ENCODE measurements at places on chromosomes 6 and 20.
A peak's percentile ranks its signal among the peaks of the same experiment; 100 is the strongest.

GRCh38 chr20:50175938-50176933, 14.4 kb upstream of the CEBPB start:
- no peak for DNase-seq

DNA sequence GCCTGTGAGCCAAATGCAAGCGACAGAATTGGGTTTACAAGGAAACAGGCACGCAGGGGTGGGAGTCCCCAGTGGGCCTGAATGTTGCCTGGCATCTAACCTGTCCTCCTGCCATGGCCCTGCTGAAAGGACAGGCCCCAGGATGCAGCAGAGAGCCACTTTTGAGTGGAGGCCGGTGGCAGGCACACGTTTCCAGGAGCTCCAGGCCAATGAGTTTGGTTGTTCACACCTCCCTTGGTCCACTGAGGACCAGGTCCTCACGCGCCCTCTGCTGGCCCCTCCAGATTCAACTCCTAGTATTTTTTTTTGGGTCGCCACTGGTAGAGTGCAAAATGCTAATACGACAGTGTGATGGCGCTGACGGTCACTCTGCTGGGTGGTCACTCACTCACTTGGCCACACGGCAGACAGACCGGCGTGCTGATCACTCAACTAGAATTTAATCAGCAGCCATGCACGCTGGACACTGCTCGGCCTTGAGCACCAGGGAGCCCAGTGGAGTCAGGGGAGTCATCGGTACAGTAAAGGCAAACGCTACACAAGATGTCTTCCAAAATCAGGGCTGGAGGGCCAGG, 81.7 kb upstream of the NFATC2 start:
- DNase-seq: peak; percentile 41

DNA sequence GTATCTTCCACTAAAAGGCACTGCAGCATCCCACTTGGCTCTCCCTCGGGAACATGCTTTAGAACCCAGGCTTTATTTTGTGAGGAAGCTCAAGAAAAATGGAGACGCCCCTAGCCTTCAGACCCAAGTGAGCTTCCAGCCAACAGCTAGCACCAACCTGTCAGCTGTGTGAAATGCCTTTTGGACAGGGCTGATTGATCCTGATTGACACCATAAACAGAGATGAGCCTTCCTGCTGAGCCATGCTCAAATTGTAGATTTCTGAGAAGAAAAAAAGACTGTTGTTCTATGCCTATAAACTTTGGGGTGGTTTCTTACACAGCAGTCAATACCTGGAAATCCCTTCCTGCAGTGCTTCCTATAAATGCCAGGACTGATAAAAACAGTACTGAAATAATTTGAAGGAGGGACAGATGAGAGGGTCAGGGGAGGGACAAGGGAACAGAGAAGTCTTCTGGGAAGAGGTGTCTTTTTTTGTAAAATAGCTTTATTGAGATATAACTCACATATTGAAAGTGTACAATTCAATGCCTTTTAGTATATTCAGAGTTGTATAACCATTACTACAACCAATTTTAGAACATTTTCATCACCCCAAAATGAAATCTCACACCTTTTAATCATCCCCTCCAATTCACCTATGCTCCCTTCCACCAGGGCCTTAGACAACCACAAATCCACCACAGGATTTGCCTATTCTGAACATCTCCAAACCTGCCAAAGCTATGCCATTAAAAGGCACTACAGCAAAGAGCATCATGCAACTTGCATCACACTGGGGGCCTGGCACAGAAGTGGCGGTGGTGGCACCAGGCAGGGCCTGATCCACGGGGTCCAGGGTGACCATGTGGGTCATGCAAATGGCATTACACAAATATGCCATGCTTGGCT, 2.7 kb upstream of the STK4 start:
- no peak for DNase-seq

DNA sequence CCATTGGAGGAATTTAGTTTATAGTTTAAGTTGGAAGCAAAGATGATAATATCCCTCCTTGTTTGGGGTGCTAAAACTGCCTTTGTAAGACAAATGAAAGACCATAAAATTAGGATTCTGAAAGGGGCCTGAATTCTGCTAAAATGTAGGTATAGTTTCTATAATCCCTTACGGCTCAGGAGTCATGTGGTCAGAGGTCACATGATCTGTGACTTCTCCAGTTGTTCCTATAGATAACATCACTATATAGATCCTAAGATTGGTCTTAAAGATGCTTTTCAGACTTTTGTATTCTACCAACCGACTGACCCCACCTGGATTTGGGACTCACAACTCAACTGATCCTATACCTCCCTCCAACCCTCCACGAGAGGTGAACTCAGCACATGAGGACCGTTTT, 36.6 kb downstream of the ZNF311 start:
- no peak for DNase-seq

DNA sequence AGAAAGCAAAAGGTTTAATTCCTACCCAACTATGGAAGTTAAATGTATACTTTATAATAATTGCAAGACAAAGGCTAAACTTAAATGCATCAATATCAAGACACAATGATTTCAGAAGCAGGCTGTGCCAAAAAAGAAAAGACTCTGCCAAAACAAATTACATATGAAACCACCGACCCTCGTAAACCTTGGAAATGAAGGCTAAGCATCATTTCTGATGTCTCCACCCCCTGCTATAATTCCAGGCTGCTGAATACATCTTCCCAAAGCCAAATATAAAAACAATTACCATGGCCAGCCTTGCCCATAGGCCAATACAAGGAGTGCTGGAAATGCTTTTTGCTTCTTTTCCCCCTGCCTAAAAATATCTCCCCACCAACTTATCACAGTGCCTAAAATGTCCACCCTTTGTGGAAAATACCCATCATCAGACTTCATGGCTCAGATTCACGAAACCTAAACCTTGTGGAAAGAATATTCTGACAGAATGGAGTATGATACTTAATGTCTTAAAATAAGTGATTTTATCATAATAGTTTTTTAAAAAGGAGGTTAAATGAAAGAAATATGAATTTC, 37.4 kb downstream of the RCAN2 start:
- no peak for DNase-seq

DNA sequence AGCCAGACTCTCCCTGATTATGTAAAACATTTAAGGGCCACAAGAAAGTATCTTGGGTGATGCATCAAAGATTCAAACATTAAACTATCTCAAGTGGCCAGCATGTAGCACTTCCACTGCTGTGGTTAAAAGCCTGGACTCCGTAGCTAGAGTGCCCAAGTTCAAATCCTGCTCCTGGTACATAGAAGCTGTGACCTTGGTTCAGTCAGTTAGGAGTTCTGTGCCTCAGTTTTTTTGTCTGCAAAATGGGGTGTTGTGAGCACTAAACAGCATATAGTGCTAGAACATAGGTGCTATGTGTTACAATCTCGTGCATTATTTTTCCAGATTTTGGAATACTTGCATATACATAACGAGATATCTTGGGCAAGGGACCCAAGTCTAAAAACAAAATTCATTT, 68.7 kb downstream of the PSMG4 start:
- no peak for DNase-seq

DNA sequence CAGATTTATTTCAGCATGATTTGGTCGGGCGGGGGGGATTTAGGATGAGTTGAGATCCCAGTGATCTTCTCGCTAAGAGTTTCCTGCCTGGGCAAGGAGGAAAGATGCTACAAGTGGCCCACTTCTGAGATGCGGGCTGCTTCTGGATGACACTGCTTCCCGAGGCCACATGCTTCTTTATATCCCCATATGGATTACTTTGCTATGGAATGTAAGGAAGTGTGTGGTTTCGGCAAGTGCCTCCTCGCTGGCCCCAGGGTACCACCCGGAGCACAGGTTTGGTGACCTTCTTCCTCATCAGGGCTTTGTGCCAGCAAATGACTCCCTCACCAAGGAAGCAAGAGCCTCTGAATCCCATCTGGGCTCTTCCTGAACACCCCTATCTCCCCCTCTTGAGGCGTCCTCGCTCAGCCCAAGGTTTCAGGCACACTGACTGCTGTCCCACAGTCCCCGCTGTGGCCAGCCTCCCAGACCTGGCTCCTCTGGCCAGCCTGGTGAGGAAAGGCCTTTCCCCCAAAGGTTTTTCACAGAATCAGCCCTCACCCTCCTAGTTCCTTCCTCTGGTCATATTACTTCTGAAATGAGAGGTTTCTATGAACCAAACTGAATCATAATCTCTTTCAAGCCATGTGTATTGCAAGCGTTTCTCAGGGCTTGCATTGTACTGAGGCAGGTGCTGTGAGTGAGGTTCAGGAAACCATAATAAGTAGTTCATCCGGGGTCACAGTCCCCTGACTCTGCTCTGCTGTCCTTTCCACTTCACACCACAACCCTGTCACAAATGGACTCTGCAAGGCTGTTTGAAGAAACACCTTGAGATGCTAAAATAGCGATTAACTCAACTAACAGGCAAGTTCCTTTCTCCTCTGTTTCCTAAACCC, 41.7 kb upstream of the IL17A start:
- no peak for DNase-seq

Measured in T follicular helper cell (primary cell).